ENCODE measurements at places on chromosomes 7 and 10.

- DNase-seq = no peak
Observed at GRCh38 chr10:80485076-80485945, 31.2 kb downstream of the TSPAN14 start.

GRCh38 chr10:106320078-106320477, 844.4 kb downstream of the SORCS1 start:
- DNase-seq = no peak

DNA sequence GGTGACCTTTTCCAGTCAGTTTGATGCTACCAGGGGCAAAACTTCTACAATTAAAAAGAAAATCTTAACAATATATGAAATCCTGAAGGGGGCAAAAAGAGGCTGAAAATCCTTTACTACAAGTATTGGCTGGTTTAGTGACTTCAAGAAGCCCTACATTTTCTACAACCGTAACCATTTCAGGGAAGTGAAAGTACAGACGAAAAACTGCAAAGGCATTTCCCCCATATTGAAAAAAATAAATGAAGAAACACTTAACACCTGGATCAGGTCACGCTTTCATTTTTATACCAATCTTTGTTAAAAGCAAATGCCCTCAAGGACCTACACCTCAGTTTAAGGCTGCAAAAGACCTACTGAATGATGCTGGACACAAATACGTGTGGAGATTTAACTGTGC, 38.6 kb downstream of the IL6 start:
- no peak for DNase-seq

GRCh38 chr10:79063071-79063491, 5.7 kb upstream of the ZMIZ1 start:
- no peak for DNase-seq

DNA sequence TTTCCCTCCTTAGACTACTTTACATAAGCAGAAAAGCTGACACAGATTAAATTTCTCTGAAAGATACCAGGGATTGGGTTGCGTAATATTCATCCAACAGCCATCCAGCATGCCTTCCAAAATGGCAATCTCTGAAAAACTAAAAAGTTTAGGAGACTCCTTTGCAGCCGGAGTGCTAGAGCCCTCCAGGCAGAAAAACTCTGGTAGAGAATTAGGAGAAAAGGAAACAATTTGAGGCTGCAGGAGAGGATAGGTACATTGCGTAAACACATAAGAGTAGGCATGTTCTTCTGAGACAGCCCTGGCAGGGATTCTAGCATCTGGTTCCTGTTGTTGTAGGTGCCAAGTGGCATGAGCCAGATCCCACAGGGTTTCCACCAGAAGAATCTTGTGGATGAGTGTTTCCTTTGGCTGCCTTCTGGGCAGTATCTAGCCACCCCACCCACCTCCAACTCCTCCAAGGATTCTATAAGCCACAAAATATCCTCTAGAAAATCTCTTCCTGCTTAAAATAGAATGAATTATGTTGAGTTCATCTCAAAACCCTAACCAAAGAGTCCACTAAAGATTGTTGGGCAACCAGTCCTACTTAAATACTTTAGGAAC, 402.4 kb downstream of the HGF start:
- DNase-seq = peak; percentile 95
